ENCODE measurements at places on chromosomes 5 and 9.

DNA sequence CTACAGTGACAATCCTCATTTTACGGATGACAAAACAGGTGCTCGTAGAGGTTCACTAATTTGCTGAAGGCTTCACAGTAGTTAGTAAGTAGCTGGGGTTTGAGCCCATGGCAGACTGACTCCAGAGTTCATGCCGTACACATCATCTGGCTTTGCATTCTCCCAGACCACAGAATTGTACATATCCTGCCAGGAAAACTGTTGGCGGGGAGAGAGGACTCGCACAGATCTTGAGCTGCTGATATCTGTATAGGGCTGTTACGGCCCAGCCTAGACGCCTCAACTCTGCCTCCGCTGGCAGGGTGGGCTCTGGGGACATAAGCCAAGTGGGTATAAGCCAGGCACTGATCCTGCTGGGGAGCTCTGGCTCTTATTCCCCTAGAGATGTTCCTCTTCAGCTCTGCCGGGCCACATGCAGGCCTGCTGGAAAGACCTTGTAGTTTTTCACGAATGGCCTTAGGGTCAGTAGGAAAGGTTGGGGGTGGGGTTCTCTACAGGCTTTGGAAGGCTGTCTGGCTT lies 16.3 kb downstream of the LARP1 start:
- peak; percentile 91 for DNase-seq

- no peak for DNase-seq
Observed at GRCh38 chr5:79729679-79730078, 40.0 kb downstream of the CMYA5 start.

DNA sequence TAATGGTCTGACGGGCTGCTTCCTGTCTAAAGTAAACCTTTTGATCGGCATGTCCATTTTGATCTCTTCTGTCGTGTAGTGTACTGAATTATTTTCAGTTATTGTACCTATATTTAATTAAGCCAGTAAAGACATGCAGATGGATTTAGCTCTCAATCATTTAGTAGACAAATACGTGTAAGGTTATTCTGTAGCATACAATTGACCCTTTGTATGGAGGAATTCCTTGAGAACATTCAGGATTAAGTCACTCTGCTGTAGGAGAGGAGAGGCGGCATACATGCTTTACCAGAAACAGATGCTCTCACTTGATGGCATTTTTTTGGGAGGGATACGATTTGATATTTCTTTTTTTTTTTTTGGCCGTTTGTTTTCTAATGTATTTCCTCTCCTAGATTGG lies 141.0 kb downstream of the PBX3 start:
- peak; percentile 59 for DNase-seq

- no peak for DNase-seq
Observed at GRCh38 chr5:122668552-122668951, 106.3 kb upstream of the SNX2 start.

DNA sequence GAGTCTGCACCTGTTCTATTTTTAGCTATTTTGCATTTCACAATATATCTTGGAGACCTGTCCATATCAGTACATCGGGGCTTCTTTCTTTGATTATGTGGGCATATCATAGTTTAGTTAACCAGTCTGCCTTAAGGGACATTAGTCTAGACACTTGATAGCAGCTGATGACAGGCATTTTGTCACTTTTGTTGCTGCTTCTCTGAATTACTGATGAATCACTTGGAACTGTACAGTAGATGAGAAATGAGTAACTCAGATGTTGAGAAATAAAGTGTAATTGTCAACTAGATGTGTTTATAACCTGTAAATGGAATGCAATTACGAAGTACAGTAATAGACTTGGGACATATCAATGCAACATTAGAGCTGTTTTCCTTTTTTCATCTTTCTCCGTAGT lies 7.1 kb downstream of the ZFP2 start:
- no peak for DNase-seq

- DNase-seq: no peak
Observed at GRCh38 chr9:4784403-4784802, 8.3 kb upstream of the RCL1 start.

DNA sequence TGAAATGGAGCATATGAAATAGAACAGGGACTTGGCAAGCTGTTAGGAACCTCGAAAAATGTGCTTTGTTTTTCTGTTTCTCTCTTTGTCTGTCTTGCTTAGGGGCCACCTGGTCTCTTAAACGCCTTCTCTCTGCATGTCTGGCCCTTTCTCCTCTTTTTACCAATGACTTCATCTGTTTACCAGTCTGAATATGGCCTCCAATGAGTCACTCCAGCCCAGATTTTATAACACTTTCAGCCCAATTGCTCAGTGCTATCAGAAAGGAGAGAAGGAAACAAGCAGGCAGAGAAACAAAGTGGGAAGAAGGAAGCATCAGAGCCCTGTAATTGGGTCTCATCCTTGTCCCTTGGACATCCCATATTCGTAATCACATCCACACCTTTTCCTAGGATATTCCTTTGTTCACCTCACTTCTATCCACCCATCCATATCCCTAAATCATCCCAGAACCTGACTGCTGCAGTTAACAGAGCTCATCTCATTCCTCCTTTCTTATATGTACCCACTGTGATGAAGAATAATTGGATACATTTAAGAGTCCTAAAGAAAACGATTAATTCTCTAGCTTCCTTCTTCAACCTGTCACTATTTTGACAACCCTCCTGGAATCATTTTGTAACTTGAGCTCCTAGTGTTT lies 151.8 kb upstream of the GPR151 start:
- peak; percentile 30 for DNase-seq

GRCh38 chr5:14946815-14947620 lies 75.4 kb upstream of the ANKH start:
- no peak for DNase-seq

DNA sequence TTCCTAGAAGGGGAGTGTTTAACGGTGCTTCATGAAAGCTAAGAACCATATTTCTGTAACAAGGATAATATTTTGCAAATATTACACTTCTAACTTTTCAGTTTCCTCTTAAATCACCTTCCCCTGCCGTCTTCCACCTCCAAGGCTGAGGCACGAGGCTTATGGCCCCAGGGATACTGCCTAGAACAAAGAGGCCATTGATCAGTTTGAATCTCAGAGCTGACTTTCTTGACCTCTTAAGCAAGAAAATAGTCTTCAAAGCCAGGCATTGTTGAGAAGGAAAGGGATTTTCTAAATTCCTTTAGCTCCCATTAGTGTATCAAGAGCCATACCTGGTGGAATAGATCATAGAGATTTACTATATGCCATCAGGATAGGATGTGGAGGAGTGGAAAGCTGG lies 566.2 kb downstream of the BNC2 start:
- DNase-seq: no peak

- DNase-seq: no peak
Observed at GRCh38 chr5:174945853-174946252, 221.5 kb downstream of the MSX2 start.

DNA sequence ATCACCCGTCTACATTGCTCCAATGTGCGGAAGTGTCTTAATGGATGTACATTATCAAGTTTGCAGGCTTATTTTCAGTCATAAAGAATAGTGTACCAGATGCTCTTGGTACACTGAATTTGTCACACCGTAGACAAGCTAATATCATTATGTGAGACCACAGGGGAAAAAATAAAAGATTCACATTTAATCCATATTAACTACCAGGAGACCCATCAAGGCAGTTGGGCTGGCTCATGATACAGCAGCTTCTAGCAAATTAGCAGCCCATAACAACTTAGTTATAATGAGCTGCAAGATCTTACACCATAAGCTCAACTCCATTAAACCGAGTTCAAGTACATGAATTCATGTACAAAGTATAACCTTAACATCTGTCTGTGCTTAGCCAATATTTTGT lies 324.9 kb downstream of the CTNND2 start:
- no peak for DNase-seq

- DNase-seq: peak; percentile 76
Observed at GRCh38 chr5:55450050-55450765, 84.6 kb downstream of the PLPP1 start.

- no peak for DNase-seq
Observed at GRCh38 chr5:34484216-34484920, 171.8 kb upstream of the RAI14 start.

GRCh38 chr5:96733771-96734500 lies 71.8 kb downstream of the CAST start:
- no peak for DNase-seq

GRCh38 chr5:7592910-7593309 lies 197.0 kb downstream of the ADCY2 start:
- peak; percentile 1 for DNase-seq

DNA sequence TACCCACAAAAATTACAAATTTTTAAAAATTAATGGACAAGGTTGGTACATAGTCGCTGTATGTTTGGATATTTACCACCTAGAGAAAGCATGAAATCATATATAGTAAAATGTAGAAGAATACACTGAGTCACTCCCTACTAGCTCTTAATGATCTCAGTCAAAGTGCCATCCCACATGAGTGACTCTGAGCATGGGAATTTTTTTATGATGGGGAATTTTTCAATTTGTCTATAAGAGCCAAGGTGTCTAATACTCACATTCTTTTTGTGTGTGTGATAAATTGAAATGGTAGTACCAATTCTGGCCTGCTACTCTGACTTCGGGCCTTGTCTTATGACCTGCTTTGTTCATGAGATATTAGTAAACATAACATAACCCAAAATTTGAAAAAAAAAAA lies 483.2 kb downstream of the CDH10 start:
- peak; percentile 54 for DNase-seq

DNA sequence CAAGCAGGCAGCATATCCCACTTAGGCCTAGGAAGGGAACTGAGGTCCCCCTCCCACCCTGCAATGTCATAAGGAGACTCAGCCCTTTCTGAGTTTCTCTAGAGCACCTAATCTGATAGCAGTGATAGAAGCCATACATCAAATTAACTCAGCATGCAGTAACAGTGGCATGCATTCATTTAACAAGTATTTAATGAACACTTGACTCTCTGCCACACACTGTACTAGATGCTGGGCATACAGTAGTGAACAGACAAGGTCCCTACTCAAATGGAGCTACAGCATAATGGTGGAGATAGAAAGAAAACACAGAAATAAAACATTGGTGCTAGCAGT lies 58.6 kb downstream of the SLC22A5 start:
- no peak for DNase-seq

DNA sequence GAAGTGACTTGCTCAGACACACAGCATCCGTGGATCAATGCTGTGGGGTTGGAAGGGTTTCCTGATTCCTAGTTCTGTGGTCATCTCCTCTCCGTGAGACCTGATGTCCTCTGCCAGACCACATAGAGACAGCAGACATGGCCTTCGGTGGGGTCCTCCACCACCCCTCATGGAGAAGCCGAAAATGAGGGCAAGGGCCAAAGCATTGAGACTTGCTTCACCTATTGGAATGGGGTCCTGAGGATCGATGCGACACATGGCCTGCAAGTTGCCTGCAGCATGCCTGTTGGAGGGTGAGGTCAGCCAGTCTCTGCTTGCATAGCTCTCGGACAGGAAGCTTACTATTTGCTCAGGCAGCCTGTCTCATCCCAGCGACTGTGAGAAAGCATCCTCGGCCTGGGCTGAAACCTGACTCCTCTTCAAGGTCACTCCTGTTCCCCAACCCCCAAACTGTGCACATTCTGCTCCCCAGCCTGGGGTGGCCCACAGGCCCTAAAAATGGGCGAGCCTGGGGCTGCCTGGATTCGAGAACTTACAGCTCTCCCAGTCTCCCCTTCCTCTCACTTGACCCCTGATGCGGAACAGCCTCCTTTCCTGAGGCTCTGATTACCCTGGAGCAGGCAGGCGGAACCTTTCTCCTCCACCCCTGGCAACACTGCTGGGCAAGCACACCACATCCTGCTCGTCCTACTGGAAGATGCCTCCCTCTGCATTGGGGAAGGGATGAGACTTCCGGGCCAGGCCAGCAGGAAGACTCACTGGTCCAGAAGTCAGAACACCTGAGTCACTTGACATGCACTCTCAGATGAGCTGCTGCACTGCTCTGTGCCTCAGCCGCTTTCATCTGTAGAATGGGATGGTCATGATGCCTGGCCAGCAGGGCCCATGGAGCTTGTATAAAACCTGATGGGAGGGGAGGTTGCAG lies 186.9 kb downstream of the RGS3 start:
- DNase-seq: peak; percentile 51

GRCh38 chr5:179298181-179298993 lies 46.9 kb downstream of the ADAMTS2 start:
- DNase-seq: no peak

GRCh38 chr5:78129597-78129996 lies 164.9 kb downstream of the AP3B1 start:
- DNase-seq: no peak

Measured in fibroblast of skin of abdomen (primary cell).